ENCODE measurements at places on chromosomes 1 and 21. TPM values are rescaled to one million over a fixed set of nuclear protein-coding genes. Genes with fewer than 3 reads are reported as not detected.
A peak's percentile ranks its signal among the peaks of the same experiment; 100 is the strongest.

The CLDN17 gene
- not detected for total RNA-seq

The SPRR3 gene
- total RNA-seq, result not detected

The KRTAP21-2 gene
- total RNA-seq, result not detected

The SOX13 gene
- total RNA-seq, result 107 TPM

The CORT gene
- total RNA-seq, result 0.77 TPM

The TNFAIP8L2 gene
- 1.6 TPM for total RNA-seq

The BTBD8 gene
- total RNA-seq, result 4.0 TPM

The PTAFR gene
- total RNA-seq, result 0.72 TPM

The SPATA45 gene
- 0.82 TPM for total RNA-seq

The BRWD1 gene
- total RNA-seq, result 43.8 TPM

The CD160 gene
- total RNA-seq, result not detected

The ERICH3 gene
- 2.8 TPM for total RNA-seq

DNA sequence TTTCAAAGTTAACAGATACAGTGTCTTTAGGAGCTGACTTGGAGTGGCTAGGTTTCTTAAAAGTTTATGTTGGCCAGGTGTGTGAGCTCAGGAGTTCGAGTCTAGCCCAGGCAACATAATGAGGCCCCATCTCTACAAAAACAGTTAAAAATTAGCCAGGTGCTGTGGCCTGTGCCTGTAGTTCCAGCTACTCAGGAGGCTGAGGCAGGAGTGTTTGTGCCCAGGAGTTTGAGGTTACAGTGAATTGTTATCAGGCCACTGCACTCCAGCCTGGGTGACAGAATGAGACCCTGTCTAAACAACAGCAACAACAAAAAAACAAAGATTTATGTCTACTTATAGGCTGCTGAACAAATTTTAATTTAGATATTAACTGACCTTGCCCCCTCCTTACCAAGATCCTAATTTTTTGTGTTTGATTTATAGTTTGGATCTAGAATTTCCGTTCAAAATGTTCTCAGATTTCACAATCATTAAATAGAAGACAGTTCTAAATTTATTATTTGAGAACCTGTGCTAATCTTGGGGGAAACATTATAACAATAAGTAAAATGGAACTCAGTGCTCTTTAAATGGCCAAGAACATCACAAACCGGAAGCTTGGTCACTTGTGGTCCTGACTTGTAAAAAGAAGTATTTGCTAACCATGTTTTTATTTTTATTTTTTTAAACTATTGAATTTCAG lies 67.8 kb downstream of the POU2F1 start:
- H3K27ac ChIP-seq, result no peak overlapping the region
- peaks cover 6% of the 10 kb centered on the region for H3K4me1 ChIP-seq
- H3K4me3 ChIP-seq, result no peak overlapping the region
- no peaks in the 10 kb centered on the region for H3K36me3 ChIP-seq
- no peak for DNase-seq
- no peaks in the 10 kb centered on the region for H3K27me3 ChIP-seq

GRCh38 chr21:45306832-45307571 lies 19.3 kb upstream of the POFUT2 start:
- no peak overlapping the region for H3K27ac ChIP-seq
- peaks cover 6% of the 10 kb centered on the region for H3K27me3 ChIP-seq
- H3K36me3 ChIP-seq, result no peaks in the 10 kb centered on the region
- peaks cover 2% of the 10 kb centered on the region for H3K4me1 ChIP-seq

GRCh38 chr1:152718238-152718637 lies 10.3 kb downstream of the LCE4A start:
- H3K36me3 ChIP-seq, result no peaks in the 10 kb centered on the region
- no peaks in the 10 kb centered on the region for H3K4me1 ChIP-seq
- no peak for DNase-seq
- H3K27ac ChIP-seq, result no peak overlapping the region

GRCh38 chr1:66383168-66383567 lies 150.8 kb upstream of the SGIP1 start:
- H3K36me3 ChIP-seq, result peaks cover 20% of the 10 kb centered on the region
- H3K27ac ChIP-seq, result no peak overlapping the region
- DNase-seq, result no peak

DNA sequence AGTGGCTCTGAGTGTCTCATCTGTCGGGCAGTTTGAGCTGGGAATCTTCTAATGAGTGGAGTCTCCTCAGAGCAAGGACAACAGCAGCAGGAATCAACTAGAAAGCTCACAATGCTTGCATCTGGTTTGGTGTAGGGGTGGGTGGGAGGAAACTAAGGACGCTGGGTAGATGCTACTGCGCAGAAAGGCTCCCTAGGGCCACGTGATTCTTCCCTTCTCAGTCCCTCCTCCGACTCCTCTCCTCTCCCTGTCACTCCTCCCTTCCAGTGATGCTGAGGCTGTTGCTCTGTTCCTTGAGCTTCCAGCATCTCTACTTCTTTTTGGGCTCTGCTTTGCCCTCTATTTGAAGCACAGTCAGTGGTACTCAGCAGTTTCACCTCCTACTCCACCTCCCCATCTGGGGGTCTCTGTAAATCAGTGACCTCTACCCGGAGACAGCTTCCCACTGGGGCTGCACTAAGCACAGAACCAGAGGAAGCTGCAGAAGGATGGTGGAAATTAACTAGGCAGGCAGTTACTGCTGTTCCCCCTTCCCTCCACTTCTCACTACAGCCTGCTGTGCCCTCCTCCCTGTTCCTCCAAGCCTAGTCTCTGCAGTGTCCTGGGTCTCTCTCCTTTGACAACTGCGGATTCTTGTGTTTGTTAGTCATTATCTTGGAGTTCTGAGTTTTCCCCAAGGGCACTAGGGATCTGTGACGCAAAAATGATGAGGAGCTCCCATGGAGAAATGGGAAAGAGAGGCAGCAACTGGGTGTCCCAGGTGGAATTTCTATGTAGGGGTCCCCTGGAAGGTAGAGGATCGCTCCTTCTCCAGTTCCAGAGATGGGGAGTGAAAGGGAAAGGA lies 5.8 kb downstream of the LINGO4 start:
- peaks cover 10% of the 10 kb centered on the region for H3K27me3 ChIP-seq
- DNase-seq, result no peak
- H3K27ac ChIP-seq, result no peak overlapping the region

- H3K4me1 ChIP-seq, result no peaks in the 10 kb centered on the region
- no peaks in the 10 kb centered on the region for H3K36me3 ChIP-seq
- DNase-seq, result no peak
- no peak overlapping the region for H3K4me3 ChIP-seq
Measured at GRCh38 chr1:80629304-80629837, 1171.4 kb upstream of the ADGRL2 start.

DNA sequence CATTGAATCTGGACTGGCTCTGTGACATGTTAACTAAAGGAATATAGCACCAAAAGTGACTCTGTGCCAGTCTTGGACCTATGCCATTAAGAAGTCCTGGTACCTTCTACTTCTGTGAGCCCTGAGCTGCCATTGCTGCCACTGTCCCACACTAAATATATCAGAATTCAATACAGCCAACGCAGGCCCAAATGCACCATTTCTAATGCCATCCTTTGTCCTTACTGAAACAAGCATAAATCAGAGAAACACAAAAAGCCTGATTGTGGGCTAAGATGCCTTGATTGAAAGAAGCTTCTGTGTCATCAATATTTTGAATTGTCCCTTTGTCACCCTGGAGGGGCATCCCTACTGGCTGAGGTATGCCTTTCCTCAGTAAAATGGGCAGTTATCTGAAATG lies 66.9 kb upstream of the NEK2 start:
- H3K36me3 ChIP-seq, result peaks cover 3% of the 10 kb centered on the region
- peaks cover 5% of the 10 kb centered on the region for H3K4me1 ChIP-seq

DNA sequence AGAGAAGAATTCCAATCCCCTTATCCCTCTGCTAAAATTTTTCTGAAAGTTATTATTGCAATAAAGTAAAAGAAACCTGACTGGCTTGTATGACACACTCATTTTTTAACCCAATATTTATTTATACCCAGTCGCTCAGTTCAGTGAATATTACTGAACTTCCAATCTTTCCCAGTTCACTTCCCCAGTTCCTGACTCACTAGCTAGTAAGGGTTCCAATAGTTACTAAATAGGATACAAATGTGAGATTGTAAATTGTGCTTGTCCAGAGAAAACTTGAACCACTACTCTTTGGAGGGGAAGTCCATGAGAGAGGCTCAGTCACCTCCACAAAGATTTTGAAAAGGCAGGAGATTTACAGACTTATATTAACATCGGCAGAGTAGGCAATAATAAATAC lies 31.4 kb downstream of the PRDX6 start:
- no peak overlapping the region for H3K4me3 ChIP-seq
- H3K4me1 ChIP-seq, result peaks cover 6% of the 10 kb centered on the region
- H3K27ac ChIP-seq, result no peak overlapping the region

- no peak overlapping the region for H3K4me3 ChIP-seq
- H3K27ac ChIP-seq, result no peak overlapping the region
- no peaks in the 10 kb centered on the region for H3K27me3 ChIP-seq
- DNase-seq, result no peak
- H3K36me3 ChIP-seq, result no peaks in the 10 kb centered on the region
Measured at GRCh38 chr1:238558156-238558555, 667.4 kb upstream of the ZP4 start.

DNA sequence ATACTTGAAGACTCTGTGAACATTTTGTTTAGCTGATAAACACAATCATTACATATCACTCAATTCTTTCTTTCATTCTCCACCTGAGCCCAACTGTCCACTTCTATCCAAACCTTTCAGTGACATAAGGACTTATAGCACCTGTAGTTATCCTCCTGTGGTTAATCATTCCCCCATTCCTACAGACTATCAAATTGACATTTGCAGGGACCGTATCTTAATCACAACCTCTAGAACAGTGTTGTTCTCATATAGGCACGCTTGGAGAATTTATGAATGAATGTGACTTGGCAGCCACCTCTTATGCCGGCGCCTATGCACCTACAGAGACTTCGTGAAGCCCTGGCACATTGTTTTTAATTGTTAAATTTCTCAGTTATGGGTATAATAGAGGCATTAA lies 83.9 kb upstream of the CXADR start:
- H3K4me1 ChIP-seq, result no peaks in the 10 kb centered on the region
- H3K36me3 ChIP-seq, result no peaks in the 10 kb centered on the region
- no peak overlapping the region for H3K27ac ChIP-seq
- no peaks in the 10 kb centered on the region for H3K27me3 ChIP-seq

DNA sequence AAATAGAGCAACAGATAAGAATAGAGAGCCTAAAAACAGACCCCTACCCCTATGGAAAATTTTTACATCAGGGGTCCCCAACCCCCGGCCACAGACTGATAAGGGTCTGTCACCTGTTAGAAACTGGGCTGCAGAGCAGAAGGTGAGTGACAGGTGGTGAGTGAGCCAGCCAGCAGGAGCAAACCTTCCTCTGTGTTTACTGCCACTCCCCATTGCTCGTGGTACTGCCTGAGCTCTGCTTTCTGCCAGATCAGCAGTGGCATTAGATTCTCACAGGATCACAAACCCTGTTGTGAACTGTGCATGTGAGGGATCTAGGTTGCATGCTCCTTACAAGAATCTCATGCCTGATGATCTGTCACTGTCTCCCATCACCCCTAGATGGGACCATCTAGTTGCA lies 174.1 kb downstream of the FOXD2 start:
- no peaks in the 10 kb centered on the region for H3K4me1 ChIP-seq
- H3K36me3 ChIP-seq, result peaks cover 5% of the 10 kb centered on the region
- H3K27me3 ChIP-seq, result no peaks in the 10 kb centered on the region

GRCh38 chr1:23216771-23217420 lies 406 bp downstream of the HTR1D start:
- peak; percentile 62 for DNase-seq
- H3K4me3 ChIP-seq, result peak overlapping the region; percentile 4
- peaks cover 16% of the 10 kb centered on the region for H3K27me3 ChIP-seq
- no peak overlapping the region for H3K27ac ChIP-seq
- H3K4me1 ChIP-seq, result peaks cover 5% of the 10 kb centered on the region

DNA sequence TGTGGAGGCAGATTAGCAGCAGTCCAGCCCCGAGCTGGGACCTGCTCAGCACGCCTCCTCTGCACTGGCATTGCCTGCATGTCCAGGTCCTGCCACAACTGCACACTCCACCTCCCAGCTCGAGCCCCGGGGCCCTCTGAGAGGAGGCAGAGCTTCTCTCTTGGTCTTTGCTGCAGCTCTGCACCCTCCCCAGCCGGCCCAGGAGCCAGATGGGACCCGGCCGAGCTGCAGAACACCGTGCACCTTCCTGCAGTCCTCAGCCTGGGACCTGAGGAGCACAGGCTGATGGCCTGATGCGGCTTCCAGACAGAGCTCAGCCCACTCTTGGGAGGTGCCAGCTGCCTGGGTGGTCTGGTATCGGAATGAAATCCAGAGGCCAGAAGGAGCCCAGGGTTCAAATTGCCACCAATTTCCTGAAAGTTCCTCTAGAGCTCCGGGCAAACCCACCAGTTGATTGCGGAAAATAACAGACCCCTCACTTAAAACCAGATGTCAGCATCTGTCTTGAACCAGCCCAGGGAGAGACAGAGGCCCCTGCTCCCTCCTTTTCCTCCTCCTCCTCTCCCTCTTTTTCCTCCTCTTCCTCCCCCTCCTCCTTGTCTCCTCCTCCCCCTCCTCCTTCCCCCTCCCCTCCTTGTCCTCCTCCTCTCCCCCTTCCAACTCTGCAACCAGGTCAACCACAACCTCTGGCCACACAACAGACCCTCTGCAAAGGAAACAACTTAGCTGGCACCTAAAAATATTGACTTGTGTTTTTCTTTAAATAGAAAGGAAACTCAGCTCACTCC lies 10.6 kb upstream of the SPSB1 start:
- no peak overlapping the region for H3K27ac ChIP-seq
- peaks cover 7% of the 10 kb centered on the region for H3K36me3 ChIP-seq
- no peak overlapping the region for H3K4me3 ChIP-seq
- peaks cover 16% of the 10 kb centered on the region for H3K27me3 ChIP-seq

GRCh38 chr1:111174070-111174469 lies 26.4 kb downstream of the DENND2D start:
- peaks cover 6% of the 10 kb centered on the region for H3K4me1 ChIP-seq
- DNase-seq, result no peak
- H3K36me3 ChIP-seq, result peaks cover 31% of the 10 kb centered on the region
- no peak overlapping the region for H3K27ac ChIP-seq
- no peaks in the 10 kb centered on the region for H3K27me3 ChIP-seq

GRCh38 chr1:10380594-10381275 lies 18.1 kb upstream of the PGD start:
- H3K4me3 ChIP-seq, result no peak overlapping the region
- peaks cover 6% of the 10 kb centered on the region for H3K4me1 ChIP-seq
- H3K27me3 ChIP-seq, result peaks cover 8% of the 10 kb centered on the region
- no peak for DNase-seq

GRCh38 chr1:54547601-54548388 lies at the start of gene ACOT11:
Gene ACOT11, plus strand, starts transcription at chr1:54548228. Its CDS starts 82 bp downstream, at chr1:54548310.
- H3K4me3 ChIP-seq, result no peak within 1 kb of the TSS
- peaks cover 52% of the 10 kb centered on the region for H3K4me1 ChIP-seq
- H3K27ac ChIP-seq, result no peak within 1 kb of the TSS
- peaks cover 14% of the 10 kb centered on the region for H3K27me3 ChIP-seq

DNA sequence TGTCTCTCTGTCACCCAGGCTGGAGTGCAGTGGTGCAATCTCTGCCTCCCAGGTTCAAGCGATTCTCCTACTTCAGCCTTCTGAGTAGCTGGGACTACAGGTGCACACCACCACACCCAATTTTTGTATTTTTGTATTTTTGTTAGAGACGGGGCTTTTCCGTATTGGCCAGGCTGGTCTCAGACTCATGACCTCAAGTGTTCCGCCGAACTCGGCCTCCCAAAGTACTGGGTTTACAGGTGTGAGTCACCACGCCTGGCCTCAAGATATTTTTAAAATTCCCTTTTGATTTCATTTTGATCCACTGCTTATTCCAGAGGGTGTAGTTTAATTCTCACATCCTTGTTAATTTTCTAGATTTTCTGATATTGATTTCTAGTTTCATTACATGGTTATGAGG lies 3.8 kb downstream of the IFI44L start:
- H3K27ac ChIP-seq, result no peak overlapping the region
- H3K4me3 ChIP-seq, result no peak overlapping the region
- H3K4me1 ChIP-seq, result no peaks in the 10 kb centered on the region
- no peak for DNase-seq
- H3K36me3 ChIP-seq, result no peaks in the 10 kb centered on the region

All from endothelial cell (in vitro differentiated cells).